Thymus (tissue), 14 donors: ENCODE measurements at places on chromosomes 4 and X.

GRCh38 chr4:114783215-114783595, 184.6 kb downstream of the UGT8 start:
- no peak for DNase-seq

- no peak for DNase-seq
Observed at GRCh38 chr4:153185331-153185852, 18.9 kb upstream of the TRIM2 start.

DNA sequence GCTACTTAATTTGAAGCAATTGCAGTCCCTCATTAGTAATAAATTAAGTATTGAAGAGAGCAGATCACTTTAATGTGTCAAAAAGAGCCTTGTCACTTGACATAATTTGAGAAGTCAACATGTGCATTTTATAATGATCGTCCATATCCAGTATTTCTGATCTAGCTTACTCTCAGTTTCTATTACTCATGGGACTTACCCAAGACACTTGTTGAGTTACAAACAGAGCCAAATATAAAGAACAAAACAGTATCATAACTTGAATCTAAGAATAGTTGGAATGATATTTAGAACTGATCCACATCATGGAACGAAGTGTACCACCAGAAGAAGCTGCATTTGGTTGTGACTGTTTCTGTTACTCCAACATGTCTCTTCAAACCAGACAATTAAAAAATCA, 54.7 kb downstream of the SLITRK4 start:
- no peak for DNase-seq

GRCh38 chrX:47206316-47206715, 12.2 kb upstream of the CDK16 start:
- DNase-seq: no peak

DNA sequence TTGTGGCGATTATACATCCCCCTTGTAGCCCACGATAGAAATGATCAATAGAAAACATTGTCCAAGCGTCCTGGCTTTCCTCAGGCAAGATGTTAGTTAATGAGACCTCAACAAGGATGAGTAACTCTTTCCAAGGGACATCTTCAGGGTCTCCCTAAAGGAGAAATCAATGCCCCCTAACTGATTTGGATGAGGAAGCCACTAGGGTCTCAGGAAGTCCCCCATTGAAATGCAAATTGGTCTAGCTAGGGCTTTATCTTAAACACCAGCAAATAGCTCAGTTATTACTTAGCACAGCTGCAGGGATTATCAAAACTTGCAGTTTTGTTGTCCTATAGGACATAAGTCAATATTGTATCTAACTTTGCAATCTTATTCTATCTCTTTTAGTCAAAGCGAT, 721.5 kb downstream of the IL1RAPL1 start:
- no peak for DNase-seq

DNA sequence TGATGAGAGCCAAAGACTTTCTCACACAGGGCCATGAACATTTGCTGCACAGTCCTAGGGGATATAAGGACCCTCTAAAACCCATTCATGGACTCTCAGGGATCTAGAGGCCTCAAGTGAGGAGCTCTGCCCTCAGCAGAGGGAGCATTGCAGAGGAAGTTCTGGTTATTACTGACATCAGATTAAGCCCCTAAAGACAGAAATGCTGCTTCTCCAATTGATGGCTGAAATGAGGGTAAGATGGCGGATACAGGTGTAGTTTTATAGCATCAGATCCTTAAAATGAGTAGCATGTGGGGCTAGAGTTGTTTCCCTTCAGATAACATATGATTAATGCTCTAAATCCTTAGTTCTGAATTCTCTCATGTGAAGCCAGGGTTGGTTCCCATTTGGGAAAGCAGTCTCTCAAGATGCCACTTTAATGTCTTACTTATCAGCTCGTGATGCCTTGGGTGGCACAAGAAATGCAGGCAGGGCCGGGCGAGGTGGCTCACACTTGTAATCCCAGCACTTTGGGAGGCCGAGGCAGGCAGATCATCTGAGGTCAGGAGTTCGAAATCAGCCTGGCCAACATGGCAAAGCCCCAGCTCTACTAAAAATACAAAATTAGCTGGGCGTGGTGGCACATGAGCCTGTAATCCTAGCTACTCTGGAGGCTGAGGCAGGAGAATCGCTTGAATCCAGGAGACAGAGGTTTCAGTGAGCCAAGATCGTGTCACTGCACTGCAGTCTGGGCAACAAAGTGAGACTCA, 7.9 kb downstream of the RHOH start:
- no peak for DNase-seq
